T follicular helper cell (primary cell): ENCODE measurements at places on chromosomes 13 and 19.

DNA sequence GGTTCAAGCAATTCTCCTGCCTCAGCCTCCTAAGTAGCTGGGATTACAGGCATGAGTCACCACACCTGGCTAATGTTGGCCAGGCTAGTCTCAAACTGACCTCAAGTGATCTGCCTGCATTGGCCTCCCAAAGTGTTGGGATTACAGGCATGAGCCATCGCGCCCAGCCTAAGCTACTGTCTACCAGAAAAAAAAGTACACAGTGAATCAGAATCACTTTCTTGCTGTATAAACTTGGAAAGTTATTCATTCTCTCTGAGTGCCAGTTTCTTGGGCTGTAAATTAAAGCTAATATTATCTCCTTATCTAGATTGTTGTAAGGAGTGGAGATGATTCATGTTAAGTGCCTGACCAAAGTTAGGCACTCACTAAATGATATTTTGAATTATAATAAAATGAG, 242.8 kb downstream of the ENOX1 start:
- no peak for DNase-seq

DNA sequence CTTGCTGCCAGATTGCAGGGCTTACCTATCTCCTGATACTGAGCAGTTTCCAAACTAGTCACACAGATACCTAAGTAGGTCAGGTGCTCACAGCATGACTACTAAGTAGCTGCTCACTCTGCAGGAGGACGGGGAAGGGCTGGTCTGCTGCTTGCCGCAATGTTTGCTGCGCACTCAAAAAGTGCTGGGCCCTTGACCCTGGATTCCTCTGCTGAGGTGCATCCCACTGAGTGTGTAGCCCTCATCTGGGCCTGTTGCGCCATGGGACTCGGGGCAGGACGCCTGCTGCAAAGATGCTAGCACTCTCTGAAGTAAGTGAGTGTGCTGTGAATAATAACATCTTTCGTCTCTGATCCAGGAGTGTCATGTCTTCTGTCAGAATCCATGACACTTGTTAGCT, 59.2 kb upstream of the MEDAG start:
- no peak for DNase-seq

GRCh38 chr19:47848823-47849473, 10.1 kb upstream of the TPRX2 start:
- DNase-seq: peak; percentile 4

DNA sequence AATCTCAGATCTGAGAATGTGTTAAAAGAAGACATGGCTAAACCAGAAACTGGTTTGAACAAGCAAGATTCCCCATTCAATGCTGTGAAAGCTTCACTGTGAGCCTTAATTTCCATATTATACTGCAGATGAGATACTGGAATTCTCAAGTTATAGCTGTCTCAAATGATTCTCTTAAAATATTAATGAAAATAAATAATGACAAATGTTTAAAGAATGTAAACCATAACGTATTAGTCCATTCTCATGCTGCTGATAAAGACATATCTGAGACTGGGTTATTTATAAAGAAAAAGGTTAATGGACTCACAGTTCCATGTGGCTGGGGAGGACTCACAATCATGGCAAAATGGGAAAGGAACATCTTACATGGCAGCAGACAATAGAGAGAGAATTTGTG, 667.8 kb downstream of the SLITRK1 start:
- no peak for DNase-seq

- peak; percentile 17 for DNase-seq
Observed at GRCh38 chr13:26785838-26786630, 25.4 kb upstream of the GPR12 start.

DNA sequence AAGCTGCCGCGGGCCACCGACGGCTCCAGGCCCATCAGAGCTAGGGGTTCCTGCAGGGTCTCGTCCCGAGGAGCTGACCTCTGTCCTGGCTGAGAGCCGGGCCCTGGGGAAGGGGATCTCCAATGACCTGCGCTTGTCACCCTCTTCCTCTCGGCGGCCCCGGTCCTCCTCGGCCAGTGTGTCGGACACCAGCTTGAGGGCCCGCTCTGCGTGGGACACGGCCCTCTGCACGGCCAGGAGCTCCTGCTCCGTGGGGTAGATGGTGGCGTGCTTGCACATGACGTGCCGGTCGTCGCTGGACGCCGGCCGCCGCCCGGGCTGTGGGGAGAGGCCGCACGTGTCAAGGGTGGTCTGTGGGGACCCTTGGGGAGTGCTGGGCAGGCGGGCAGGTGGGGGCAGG, 32.7 kb upstream of the MATK start:
- no peak for DNase-seq

DNA sequence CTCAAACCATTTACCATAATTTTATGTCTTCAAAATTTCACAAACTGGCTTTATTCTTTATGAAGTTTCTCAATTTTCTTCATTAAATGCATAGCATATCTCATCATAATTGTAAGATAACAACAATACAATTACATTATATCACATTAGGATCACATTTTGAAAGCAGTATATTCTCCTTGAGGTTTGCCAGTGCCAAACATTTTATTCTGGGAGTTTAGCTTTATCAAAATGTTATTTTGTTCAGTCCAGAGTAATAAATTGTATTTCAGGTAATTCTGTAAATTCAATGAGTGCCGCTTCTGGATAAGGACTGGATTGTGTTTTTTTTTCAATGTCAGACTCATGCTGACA, 234.6 kb upstream of the MIR17HG start:
- DNase-seq: no peak

DNA sequence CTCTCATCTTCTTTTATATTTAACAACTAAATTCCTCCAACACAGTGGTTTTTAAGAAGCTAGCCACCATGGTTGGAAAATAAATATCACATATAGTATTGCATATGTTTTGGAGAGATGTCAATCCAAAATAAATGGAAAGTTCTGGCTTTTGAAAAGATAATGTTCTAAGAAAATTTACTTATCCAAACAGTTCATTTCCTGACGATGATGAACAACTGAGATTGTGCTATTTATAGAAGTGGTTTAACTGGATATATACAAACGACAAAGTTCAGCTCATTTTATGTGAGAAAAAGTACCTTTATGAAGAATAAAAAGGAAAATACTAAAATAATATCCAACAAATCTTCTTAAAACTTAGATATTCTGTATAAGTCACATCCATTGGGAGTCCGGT, 174.7 kb downstream of the MZT1 start:
- DNase-seq: no peak

- DNase-seq: no peak
Observed at GRCh38 chr13:51674276-51674675, 90.0 kb downstream of the WDFY2 start.

GRCh38 chr19:43545276-43545675, 12.3 kb downstream of the ZNF575 start:
- DNase-seq: no peak

DNA sequence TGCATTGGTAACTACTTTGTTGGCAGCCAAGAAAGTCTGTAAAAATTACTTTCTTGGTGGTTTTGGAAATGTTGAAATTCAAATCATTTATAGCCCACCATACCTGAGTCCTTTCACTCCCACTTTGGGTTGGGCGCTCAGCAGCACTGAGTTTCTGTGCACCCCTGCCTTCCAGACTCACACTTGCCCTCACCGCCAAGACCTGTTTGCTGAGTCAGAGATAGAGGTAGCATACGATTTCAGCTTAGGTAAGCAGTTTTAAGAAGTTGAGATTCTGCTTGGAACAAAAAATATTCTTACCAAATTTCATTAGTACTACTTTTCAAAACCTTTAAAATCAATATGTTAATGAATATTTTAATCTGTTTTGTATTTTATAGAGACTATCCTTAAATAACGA, 12.6 kb downstream of the MPHOSPH8 start:
- no peak for DNase-seq

DNA sequence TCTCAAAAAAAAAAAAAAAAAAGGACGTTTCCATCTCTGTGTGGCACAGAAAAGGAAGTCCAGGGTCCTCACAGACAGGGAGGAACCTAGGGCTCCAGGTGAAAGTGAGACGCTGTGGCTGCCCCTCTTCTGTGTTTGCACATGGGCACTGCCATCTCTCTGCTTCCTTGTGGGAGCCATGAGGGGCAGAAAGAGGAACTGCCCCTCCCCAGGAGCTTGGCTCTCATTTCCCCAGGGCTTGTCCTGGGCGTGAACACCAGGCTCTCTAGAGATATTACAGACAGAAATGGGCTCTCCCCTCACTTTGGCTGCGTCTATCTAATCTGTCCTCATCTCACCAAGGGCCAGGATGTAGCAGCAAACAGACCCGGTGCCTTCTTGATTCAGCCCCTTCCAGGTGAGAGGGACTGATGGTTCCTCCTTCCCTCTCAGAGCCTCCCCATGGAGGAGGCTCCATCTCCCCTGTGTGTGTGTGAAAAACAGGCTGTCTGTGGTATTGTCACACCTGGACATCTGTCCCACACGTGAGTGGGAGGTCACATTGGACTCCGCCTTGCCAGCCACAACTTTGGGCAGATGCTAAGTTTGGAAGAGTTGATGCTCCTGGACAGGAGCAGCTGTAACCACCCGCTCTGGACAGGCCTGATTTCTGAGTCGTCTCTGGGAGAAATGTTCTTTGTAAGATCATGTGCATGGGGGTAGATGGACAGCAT, 840 bp upstream of the LILRA4 start:
- no peak for DNase-seq

DNA sequence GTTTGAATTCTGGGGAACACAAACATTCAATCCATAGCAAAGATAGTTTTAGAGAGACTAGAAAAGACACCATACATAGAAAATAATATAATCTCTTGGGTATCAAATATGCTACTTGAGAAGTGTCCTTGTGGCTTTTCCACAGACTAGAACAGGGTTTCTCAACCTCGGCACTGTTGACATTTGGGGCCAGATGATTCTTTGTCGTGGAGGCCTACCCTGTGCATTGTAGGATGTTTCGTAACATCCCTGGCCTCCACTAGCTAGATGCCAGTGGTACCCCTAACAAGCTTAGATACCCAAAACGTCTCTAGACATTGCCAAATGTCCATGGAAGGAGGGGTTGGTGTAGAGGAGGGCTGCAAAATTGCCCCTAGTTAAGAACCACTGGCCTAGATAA, 2.2 kb upstream of the ESD start:
- no peak for DNase-seq

GRCh38 chr19:13055213-13056051, 47.2 kb downstream of the LYL1 start:
- DNase-seq: no peak

DNA sequence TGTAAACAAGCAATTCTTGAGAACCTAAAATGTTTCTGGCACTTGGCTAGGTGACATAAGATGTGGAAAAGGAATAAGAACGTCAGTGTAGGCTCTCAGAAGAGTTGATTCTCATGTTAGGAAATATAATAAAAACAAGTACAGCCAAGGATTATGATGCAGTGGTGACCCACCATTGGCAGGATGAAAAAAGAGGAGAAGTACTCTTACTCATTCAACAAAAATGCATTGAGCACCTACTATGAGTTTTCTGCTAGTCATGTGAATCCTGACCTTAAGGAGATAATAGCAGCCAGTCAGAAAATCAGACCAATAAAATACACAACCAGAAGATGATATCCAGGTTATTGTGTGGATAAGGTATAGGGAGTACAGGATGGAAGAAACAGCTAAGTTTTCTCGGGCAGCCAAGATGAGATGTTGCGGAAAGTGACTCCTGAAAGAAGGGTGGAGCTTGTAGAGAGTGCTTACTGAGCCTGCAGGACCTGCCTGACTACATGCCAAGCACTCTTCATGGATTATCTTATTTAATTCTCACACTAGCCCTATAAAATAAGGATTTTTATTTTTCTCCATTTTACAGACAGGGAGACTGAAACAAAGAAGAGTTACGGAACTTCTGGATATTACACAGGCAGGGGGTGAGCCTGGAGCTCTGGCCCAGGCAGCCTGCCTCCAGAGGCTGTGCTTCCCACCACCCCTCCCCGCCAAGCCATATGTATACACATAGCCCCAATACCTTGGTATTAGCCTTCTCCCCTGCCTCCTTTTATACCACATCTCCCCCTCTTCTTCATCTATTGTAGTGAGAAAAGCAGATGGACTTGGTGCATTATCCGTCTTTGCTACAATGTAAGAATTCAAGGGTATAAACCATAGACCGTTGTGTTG, 58.0 kb downstream of the TGDS start:
- DNase-seq: no peak

GRCh38 chr13:59346999-59347723, 816.6 kb downstream of the DIAPH3 start:
- no peak for DNase-seq

DNA sequence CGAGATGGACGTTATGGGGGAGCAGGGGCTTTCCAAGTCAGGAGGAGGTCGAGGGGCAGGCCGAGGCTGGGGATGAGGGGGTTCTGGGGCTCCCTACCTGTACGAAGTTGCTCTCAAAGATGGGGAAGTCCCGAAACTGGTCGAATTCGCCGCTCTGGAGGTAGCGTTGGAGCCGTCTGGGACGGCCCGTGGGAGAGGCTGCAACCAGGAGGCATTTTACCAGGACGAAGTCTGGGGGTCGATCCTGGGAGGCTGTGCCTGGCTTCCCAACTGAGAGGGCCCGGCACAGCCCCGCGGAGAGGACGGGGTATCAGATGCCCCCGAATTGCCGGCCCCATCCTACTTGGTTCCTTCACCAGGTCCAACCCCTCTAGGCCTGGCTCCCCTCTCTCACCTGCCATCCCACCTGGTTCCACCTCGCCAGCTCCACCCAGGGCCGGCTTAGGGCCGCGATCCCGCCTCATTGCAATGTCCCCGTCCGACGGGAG, 527 bp upstream of the EMC10 start:
- peak; percentile 3 for DNase-seq

- DNase-seq: no peak
Observed at GRCh38 chr13:46624353-46624752, 71.4 kb downstream of the LRCH1 start.

GRCh38 chr13:20258208-20258962, 26.3 kb upstream of the GJB6 start:
- DNase-seq: no peak

DNA sequence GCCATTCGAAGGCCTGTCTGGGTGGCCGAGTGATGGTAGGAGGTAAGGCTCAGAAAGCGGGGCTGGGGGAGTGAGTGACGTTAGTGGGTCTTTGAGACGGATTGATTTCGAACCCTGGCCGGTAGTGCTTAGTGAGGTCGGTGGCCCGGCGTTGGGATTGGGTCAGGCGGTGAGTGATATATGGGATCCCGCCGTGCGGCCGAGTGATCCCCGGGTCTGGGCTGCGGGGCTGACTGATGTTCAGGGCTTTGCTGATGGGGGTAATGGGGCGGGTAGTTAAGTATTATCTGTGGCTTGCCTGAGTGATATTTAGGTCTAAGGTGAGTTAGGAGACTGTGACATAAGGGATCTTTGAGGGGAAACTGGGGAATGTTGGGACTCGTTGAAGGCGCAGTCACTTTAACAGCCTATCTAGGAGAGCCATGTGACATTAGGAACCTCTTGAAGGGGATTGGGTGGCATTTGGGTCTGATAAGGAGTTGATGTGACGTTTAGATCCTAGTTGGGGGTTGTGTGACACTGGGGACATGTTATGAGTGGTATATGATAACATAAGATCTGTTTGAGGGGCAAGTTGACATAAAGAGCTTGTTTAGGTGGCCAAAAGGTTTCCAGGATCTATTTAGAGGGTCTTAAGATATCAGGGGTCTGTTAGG, 543 bp downstream of the PSMC4 start:
- DNase-seq: no peak

- DNase-seq: no peak
Observed at GRCh38 chr13:110568612-110569011, 7.1 kb upstream of the RAB20 start.
